Substantia nigra (tissue), 51 donors: ENCODE measurements at places on chromosomes 16 and 17.
A peak's percentile ranks its signal among the peaks of the same experiment; 100 is the strongest.

- DNase-seq, result no peak
Observed at GRCh38 chr16:23227529-23227928, 45.0 kb downstream of the SCNN1G start.

DNA sequence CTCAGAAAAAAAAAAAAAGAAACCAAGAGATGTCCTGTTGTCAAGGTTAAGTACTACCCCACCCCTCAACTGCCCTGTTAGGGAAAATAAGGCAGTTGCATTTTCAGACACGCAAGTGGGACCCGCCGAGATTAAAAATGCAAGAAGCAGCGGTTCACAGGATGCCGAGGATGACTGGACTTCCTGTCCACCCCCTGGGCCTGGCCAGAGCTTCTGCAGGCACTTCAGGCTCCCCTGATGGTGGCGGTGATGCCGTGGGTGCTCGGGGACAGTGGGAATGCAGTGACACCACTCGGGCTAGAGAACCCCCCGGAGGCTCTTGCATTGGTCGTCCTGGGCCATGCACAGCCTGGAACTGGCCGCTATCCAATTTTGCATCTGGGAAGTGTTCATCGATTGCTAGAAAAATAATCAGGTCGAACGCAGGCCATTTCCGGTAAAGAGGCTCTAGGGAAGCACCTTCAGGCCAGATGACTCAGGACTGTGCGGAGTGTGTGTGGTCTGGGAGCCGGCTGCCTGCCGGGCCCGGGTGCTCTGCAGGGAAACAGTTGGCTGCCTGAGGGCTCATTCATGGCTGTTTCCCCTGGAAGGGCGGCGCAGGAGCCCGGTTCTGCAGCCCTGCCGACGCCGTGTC is 13.4 kb upstream of the CRISPLD2 start:
- DNase-seq, result no peak

GRCh38 chr16:22857296-22858025 is 43.5 kb downstream of the HS3ST2 start:
- DNase-seq, result no peak

GRCh38 chr17:45825792-45826191 is 18.9 kb upstream of the SPPL2C start:
- DNase-seq, result no peak

GRCh38 chr16:56667581-56668571 is at the start of gene MT1G:
TSS of gene MT1G (minus strand) at chr16:56668065. CDS start at chr16:56667993, 72 bp downstream.
- peak; percentile 29 for DNase-seq

GRCh38 chr16:6019490-6019991 is 921.9 kb upstream of the EEF2KMT start:
- DNase-seq, result no peak

GRCh38 chr16:68519225-68519745 is 19.8 kb upstream of the ZFP90 start:
- no peak for DNase-seq

DNA sequence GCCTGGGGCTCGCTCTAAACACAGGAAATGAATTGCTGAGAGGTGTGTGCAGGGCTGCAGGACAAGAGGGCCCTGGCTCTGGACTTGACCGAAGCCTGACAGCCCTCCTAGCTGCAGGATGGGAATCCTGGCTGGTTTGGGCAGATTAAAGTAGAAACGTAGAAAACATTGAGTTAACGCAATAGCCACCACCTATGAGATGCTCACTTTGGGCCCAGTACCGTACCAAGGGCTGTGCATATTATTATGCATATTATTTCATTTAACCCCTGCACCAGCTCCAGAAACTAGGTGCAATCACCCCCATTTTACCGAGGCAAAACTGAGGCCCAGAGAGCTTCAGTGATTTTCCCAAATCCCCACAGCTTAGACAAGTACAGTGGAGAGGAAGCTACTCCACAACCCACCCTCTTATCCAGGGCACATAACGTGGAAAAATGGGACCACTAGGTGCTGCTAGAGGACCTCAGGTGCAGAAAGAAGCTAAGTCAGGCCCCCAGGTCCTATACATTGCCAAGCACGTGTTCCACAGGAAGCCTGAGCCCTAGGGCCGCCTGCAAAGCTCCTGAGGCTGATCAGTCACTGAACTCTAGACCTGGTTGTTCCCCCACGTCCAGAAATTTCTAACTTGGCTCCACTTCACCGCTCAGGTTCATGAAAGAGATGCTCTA is 79.2 kb downstream of the MYH11 start:
- DNase-seq, result no peak

DNA sequence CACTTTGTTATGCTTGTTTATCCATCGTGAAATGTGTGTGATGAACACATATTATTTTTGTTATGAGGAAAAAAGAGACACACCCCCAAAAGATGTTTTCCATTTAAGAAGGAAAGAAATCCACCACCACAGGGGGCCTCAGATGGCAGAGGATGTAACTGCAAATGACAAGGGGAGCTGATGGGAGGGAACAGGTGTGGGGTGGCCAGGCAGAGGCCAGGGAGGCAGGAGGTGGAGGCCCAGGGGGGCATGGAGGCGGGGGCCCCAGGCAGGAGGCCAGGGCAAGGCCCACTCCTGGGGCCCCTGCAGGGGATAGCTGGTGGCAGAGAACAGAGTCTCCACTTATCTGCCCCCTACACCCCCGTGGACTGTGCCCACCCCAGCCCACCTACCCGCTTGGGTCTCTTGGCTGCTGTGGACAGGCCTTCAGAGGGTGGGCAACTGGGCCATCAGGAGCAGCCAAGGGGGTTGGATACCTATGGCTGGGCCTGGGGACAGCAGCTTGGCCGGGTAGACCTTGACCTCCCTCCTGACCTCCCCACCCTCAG is 28.0 kb downstream of the PPL start:
- DNase-seq, result no peak
